ENCODE measurements at places on chromosomes 11 and 22. TPM values are rescaled to one million over a fixed set of nuclear protein-coding genes. Genes with fewer than 3 reads are reported as not detected.
A peak's percentile ranks its signal among the peaks of the same experiment; 100 is the strongest.

The OR8B8 gene
- not detected for total RNA-seq

The FGF3 gene
- total RNA-seq, result not detected

The OR4B1 gene
- not detected for total RNA-seq

The COMT gene
- 414 TPM for total RNA-seq

DNA sequence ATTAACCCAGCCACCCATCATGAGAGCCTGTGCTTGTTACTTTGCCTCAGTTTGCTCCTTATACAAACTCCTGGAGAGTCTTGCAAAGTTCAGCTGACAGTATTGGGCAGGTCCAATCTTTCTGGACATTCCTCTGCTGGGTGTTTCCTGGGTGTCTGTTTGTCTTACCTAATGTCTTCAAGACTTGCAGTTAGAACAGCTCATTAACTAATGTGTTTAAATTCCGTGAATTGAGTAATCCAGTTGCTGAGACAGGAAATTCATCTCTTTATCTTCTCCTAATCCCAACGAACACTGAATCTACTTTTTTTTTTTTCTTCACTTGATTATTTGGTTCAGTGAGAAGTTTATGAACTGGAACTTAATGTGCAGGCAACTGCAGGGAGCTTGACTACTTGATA, 20.6 kb downstream of the BCO2 start:
- DNase-seq, result no peak

- no peak for DNase-seq
These were observed 74.3 kb upstream of the ADORA2A start for GRCh38 chr22:24353121-24353520.

- DNase-seq, result no peak
These were observed 82.8 kb downstream of the FLI1 start for GRCh38 chr11:128776424-128777284.

GRCh38 chr11:72223615-72224563, 678 bp upstream of the INPPL1 start:
- DNase-seq, result no peak

- DNase-seq, result peak; percentile 61
These were observed 32.7 kb upstream of the GLYATL1B start for GRCh38 chr11:59053387-59053786.

- DNase-seq, result no peak
These were observed 1387.0 kb upstream of the RAG2 start for GRCh38 chr11:37984991-37985390.

- DNase-seq, result no peak
These were observed 42.6 kb downstream of the PPP2R1B start for GRCh38 chr11:111723595-111723994.
